IPS DF 6.9 (cell line): ENCODE measurements at places on chromosomes 3 and 15.

GRCh38 chr15:95635666-95636065 is 694.8 kb upstream of the NR2F2 start:
- no peak for DNase-seq

- DNase-seq = no peak
Observed at GRCh38 chr15:60095711-60096110, 91.6 kb downstream of the FOXB1 start.

- no peak for DNase-seq
Observed at GRCh38 chr3:46091046-46091445, 63.8 kb upstream of the XCR1 start.

GRCh38 chr3:196117809-196118208 is 35.9 kb upstream of the TFRC start:
- no peak for DNase-seq

- DNase-seq = no peak
Observed at GRCh38 chr3:119333773-119334509, 39.8 kb downstream of the ARHGAP31 start.

- DNase-seq = no peak
Observed at GRCh38 chr15:92523176-92523575, 129.5 kb downstream of the ST8SIA2 start.

- no peak for DNase-seq
Observed at GRCh38 chr3:32819551-32820348, 2.0 kb downstream of the TRIM71 start.

- peak; percentile 41 for DNase-seq
Observed at GRCh38 chr15:64596701-64597476, 136.5 kb downstream of the ZNF609 start.
